ENCODE measurements at places on chromosomes 4 and X.

DNA sequence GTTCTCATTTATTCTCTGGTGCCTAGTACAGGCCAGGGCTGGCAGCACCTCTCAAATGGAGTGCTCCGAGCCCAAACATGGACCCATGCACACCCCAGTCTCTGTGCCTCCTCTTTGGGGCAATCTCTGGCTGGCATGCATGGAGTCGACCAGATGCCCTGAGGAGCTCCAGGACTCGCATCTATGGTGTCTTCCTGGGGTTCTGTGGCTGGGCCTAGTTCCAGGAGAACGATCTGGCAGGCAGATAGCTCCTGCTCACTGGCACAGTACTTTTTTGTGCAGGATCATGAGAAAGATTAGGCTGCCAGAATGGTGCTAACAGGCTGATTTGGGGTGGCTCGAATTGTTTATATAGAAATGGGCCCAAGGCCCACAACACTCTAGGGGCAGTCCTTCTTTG is 72.0 kb upstream of the PJA1 start:
- no peak for DNase-seq

- no peak for DNase-seq
Measured at GRCh38 chr4:77849278-77849965, 13.2 kb upstream of the MRPL1 start.

DNA sequence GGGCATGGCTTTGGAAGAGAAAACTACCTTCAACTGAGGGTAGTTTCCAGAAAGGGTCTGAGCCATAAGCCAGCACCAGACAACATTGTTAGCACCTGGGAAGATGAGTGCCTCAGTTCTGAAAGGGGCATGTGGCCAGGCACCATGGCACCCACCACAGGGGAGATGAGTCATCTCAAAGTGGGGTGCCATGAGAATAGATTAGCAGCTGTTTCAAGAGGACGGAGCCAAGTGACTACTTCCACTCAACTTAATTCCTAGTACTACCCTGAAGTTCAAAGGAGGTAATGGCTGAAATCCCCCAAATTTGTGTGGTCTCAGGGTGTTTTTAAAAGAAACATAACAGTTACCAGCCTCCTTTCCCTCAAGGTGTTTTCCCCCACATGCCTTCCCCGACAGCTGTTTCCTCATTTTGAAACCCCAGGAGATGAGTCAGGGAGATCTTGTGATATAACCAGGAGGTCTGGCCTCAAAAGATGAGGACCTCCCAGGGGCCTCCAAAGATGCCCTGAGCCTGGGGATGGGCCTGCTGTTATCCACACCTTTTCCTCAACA is 27.8 kb upstream of the FTHL17 start:
- DNase-seq = peak; percentile 14

DNA sequence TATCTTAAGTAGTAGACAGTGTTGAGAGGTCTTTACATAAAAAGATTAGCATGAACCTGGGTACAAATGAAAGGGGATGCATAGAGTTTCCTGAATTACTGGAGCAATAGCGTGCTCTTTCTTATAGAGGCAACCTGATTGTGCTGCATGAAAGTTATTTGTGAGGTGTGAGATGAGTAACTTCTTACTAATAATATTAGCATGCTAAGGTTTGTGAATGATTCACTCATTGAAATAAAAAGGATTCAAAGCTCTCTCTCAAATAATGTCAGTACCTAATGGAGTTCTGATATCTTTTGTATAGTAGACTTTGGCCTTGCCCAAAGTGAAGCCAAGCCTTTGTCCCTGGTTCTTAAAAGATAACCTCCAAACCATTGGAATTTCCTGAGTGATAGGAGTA is 131.0 kb upstream of the CXXC4 start:
- no peak for DNase-seq

DNA sequence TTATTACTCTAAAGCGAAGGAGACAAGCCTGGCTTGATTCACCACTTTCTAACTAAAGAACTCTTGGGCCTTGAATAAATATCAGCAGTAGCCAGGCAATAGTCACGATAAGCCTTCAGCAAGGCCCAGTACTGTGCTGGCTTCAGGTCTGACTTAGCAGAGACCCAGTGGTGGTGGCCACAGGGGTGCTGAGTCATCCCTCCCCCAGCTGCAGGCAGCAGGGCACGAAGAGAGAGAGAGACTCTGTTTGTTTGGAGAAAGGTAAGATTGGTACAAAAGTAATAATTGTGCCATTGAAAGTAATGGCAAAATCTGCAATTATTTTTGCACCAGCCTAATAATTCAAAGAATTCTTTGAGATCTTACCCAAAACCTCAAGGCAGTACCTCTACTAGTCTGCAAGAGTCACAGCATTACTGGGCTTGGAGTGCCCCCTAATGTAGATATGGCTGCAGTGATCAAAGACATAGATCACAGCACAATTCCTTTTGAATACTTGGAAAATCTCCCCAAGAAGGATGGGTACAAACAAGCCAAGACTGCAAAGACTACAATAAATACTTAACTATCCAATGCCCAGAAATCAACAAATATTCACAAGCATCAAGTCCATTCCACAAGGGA is 159.5 kb upstream of the USP38 start:
- no peak for DNase-seq

DNA sequence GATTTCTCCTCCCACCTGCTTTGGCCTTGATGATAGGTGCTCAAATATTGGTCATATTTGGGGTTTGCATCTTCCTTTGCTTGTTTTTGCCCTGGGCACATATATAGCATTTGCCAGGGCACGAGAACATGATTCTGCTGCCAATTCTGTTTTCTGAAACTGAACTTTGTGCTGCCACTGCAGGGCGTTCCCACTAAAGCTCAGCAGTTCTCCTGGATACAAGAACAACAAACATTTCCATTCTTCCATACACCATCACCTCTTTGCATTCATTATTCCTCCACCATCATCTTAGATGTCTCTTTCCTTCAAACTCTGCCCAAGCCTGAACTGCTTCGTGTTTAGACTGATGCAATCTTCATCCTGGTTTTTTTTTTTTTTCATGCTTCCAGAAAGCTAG is 36.3 kb upstream of the GATB start:
- no peak for DNase-seq

DNA sequence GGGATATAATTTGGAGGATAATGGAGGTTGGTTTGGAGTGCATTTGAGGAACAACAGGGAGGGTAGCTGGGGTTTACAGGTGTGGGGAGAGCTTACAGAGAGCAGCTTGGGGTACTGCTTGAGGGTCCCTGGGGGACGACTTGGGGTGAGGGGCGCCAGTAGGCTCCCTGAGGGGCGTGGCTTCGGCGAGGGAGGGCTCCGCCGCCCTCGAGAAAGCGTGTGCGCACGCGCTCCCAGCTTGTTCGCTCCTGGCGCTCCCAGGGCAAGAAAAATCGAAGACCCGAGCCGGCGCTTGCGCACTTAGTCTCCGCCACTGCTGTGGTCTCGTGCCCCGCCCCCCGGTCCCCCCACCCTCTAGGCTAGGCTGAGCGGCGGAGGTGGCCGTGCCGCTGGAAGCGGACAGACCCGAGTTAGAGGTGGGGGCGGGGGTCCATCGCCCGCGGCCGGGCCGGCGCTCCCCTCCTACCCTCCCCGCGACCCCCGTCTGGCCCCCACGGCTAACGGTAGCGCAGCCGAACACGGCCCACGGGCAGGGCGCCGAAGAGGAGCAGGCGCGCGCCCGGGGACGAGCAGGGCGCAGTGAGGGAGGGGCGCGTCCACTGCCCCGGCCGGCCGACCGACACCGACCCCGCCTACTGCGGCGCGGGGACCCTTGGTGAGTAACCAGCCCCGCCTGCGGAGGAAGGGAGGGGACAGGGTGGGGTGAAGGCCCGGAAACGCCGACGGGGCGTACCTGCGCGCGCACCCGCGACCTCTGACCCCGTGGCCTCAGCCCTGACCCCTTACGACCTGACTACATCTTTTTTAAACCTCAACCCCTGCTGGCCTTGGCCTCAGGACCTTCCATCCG is 5.4 kb upstream of the CCDC120 start:
- DNase-seq = peak; percentile 43

GRCh38 chrX:105260291-105261043 is 40.0 kb upstream of the TEX13A start:
- no peak for DNase-seq

DNA sequence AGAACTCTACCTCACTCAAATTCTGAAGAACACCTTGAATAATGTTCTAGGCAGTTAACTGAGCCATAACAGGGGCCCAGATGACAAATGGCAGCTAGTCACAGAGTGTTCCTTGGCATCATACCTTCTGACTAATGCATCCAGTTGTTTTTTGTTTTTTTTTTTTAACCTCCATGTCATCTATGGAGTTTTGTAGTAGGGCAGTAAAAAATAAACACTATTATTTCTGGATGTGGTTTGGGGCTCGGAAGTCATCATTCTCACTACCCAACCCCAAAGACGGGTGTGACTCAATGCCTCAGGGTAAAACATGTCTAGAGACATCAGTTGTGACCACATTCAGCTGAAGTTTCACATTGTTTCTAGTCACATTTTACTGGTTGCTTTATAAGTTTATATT is 31.2 kb upstream of the MCF2 start:
- no peak for DNase-seq

- DNase-seq = no peak
Measured at GRCh38 chr4:101035487-101035886, 311.8 kb downstream of the PPP3CA start.

GRCh38 chrX:48154796-48155195 is 24.4 kb downstream of the SPACA5B start:
- no peak for DNase-seq

GRCh38 chr4:180060159-180060889 is 2182.9 kb upstream of the TENM3 start:
- DNase-seq = no peak

DNA sequence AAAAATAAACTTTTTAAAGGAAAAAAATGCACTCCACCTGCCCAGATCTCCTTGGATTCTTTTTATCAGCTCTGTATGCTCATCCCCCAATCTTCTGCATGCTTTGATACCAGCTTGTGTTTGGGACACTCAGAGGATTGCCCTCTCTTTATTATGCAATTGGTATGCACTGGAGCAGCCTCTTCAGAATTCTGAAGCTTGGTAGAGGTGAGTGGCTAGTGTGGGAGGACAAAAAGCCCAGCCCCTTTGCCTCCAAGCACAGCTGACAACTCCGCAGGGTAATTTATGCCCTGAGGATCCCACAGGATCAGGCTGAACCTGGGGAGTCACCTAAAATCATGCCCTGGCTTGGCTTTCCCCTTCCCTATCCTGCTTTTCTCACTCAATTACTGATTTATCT is 16.7 kb downstream of the IL21 start:
- DNase-seq = no peak

DNA sequence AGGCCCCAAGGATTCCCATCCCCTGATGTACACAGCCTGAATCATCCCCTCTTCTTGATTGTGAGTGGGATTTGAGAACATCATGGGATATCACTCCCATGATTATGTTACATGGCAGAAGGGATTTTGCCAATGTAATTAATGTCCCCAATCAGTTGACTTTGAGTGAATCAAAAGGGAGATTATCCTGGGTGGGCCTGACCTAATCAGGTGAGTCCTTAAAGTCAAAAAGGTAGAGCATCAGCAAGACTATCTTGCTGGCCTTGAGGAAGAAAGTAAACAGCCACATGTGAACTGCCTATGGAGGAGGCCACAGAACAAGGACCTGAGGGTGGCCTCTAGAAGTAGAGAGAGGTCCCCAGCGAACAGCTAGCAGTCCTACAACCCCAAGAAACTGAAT is 203.1 kb upstream of the ATP6AP2 start:
- no peak for DNase-seq

DNA sequence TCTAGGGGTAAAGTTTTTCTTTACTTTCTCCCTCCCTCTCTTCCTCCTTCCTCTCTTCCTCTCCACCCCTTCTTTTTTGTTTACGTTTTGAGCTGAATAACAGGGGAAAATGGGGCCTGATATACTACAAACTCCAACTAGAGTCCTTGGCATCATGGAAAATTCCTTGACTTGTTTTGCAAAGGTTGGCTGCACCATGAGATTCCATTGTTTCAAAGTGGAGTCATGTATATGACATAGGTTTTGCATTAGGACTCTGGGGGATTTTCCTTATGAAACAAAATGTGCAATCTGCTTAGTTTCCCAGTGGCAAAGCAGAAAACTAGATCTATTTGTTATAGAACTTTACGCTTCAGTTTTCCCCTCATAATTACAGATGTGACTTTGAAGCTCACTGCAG is 233.5 kb upstream of the PGRMC2 start:
- no peak for DNase-seq

GRCh38 chr4:95092766-95093165 is 335.0 kb downstream of the BMPR1B start:
- DNase-seq = no peak

DNA sequence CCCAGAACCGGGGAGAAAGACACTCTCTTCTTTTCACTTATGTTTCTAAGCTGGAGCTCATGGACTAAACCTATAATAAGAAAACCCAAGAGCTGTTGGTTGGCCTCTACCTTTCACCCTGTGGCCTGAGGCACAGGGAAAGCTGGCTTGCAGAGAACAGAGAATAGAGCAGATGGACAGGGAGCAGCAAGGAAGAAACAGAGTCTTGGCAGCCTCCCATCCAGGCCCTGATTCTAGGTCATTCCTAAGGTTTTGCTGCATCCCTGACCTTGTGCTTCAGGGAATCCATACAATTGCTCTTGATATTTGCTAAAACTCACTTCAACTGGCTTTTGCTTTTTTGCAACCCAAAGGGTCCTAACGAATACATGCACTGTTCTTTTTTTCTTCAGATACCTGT is 87.8 kb downstream of the SMIM20 start:
- no peak for DNase-seq

DNA sequence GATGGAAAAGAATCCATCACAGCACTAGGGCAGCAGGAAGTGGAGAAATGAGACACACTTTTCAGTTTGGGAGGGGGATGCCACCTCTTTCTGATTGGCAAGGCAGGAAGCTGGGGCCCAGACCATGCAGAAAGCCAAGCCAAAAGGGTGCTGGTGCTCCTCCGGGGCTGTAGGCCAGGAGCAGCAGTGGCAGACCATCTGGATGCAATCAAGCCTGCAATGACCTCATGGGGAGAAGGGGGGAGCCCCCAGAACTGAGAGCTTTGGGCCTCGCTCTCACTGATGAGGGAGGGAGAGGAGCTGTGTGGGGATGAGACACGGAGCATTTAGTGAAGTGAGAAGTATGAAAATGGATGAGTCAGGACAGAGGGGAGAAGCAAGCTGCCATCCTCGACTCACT is 141.3 kb upstream of the NALF2 start:
- no peak for DNase-seq

- DNase-seq = no peak
Measured at GRCh38 chr4:156686120-156686519, 285.5 kb downstream of the PDGFC start.

- DNase-seq = no peak
Measured at GRCh38 chr4:104967034-104967401, 179.7 kb upstream of the TET2 start.

GRCh38 chr4:112167794-112168193 is 22.5 kb downstream of the FAM241A start:
- no peak for DNase-seq

DNA sequence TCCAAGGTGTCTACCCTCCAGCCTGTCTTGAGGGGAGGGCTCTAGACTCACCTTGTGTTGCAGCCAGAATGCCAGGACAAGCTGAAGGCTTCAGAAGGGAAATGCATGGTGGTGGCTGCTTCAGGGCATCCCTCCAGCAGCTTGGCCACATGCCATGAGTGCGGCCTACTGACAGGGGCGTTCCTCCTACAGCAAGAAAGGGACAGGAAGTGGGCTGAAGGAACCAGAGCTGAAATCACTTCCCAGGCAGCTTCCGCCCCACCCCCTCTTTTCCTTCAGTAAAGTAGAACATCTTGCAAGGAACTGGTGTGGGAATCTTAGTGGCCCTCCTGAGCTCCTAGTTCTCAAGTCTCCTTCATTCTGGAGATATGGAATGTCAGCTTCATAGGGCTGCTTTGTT is 167.5 kb upstream of the DGKK start:
- DNase-seq = no peak

- DNase-seq = no peak
Measured at GRCh38 chrX:154477891-154478477, 1.1 kb downstream of the LAGE3 start.
